ENCODE measurements at places on chromosomes 6 and 20.

- DNase-seq: no peak
Observed at GRCh38 chr6:169534039-169534421, 167.8 kb downstream of the WDR27 start.

DNA sequence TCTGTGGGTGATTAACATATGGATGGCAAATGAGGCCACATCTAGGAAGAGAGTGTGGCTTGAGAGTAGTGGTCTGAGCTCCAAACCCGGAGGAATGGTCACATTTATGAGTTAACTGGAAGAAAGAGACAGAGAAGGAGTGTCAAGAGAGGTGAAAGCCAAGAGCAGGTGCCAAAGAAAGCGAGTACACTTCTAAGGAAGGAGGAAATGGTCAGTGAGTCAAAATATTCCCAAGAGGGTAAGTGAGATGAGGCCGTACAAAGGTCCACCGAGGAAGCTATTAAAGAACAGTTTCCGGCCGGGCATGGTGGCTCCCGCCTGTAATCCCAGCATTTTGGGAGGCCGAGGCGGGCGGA, 104.5 kb upstream of the RNF24 start:
- DNase-seq: no peak

- no peak for DNase-seq
Observed at GRCh38 chr6:57064809-57065208, 18.3 kb downstream of the KIAA1586 start.

GRCh38 chr6:13579911-13580310, 5.5 kb downstream of the SIRT5 start:
- no peak for DNase-seq

- no peak for DNase-seq
Observed at GRCh38 chr20:1322511-1323245, 6.3 kb downstream of the SDCBP2 start.

DNA sequence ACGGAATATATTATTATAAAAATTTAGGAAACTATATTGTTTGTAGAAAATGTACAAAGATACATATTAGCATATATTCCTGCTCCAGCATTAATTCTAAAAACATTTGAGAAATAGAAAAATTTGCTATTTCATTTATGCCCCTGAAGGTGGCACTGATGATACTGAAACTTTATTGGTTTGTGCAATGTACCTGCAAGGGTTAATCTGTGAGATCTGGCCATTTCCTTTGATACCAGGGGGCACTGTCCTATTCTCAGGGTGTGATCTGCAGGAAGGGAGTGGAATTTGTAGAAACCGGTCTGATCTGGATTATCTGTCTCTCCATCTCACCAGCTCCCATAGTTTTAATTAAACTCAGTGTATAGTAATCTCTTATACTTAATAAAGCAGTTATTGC, 625.1 kb upstream of the IMPG1 start:
- DNase-seq: no peak

DNA sequence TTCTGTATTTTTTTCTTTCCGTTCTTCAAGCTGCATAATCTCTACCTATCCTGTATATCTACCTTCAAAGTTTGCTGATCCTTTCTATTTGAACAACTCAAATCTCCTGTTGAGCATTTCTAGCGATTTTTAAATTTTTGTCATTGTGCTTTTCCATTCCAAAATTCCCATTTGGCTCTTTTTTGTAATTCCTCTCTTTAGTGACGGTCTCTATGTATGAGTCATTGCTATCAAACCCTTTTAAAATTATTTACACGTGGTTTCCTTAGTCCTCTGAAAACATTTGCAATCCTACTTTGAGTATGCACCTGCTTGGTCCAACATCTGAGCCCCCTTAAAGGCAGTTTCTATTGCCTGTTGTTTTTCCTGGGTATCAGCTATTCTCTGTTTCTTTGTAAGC, 100.5 kb upstream of the FOXC1 start:
- no peak for DNase-seq

DNA sequence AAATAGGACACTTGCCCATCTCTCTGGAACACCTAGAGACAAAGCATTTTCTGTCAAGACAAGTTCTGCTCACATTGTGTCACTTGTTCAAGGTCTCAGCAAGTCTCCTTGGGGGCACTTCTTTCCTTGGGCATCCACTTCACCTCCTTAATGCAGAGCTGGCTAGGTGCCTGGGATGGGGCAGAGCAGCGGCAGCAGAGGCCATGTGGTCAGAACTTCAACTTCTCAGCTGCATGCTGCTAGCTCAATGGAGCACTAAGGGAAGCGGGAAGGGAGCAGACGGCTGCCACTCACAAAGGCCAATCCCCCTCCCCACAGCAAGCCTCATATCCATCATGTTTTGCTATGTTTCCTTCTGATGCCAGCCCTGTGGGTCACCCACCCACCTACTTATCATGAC, 31.5 kb downstream of the NEDD9 start:
- no peak for DNase-seq

DNA sequence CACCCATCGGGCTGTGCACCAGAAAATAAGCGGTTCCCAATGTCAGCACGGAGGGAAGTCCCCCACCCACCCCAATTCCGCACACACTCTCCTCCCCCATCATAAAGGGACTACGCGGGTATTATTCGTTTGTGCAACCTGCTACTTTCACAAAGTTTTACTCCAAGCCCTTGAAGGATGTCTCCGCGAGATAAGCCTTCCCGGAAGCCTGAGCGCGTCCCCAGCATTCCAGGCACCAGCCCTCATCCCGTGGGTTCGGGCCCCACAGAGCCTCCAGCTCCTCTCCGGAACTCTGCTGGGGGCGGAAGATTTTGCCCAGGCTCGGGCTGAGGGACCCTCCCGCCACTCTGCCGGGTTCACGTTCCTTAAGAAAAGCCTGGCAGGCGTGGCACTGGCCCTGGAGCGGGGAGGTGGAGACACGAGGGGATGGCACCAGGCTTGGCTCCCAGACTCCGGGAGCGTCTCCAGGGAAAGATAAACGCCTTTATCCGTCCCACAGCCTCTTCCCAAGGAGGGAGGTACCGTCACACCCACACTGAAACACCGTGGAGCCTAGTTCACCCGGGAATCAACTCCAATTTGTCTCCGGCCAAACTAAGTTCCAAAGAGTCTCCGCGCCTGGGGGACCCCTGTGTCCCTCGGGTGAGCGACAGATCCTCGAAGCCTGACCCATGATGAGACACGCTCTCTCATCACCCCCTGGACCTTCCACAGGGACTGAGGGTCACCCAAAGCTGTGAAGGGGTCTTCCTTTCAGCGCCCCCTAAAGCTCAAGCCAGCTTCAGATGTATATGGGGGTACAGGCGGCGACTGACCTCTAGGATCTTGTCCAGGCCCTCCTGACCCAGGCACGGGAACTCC, 934 bp downstream of the KCNK5 start:
- peak; percentile 68 for DNase-seq

DNA sequence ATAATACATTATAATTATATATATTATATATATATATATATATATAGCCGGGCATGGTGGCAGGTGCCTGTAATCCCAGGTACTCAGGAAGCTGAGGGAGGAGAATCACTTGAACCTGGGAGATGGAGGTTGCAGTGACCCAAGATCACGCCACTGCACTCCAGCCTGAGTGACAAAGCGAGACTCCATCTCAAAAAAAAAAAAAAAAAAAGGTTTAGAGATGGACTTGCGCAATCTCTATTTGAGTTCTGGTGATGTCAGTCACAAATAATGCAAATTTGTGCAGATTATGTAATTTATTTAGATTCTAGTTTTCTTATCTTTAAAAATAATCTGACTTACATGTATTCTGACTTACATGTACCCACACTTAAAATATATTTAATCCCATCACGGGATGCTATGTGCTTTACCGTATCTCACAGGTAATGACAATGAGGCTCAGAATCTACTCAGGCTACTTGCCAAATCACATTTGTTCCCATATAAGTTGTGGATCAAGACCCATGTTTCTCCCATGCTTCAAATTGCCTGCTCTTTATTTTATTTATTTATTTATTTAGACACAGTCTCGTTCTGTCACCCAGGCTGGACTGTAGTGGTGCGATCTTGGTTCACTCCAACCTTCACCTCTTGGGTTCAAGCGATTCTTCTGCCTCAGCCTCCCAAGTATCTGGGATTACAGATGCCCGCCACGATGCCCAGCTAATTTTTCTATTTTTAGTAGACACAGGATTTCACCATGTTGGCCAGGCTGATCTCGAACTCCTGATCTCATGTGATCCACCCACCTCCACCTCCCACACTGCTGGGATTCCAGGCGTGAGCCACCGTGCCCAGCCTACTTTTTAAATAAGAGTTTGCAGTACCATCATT, 7.6 kb upstream of the UST start:
- DNase-seq: no peak

All from stimulated activated CD4-positive, alpha-beta T cell treated with anti-CD3 and anti-CD28 coated beads, Interleukin-4, amount 100 ng/mL, for 24 hours (primary cell).